ENCODE measurements at places on chromosomes 1 and 21. TPM values are rescaled to one million over a fixed set of nuclear protein-coding genes. Genes with fewer than 3 reads are reported as not detected.
A peak's percentile ranks its signal among the peaks of the same experiment; 100 is the strongest.

DNA sequence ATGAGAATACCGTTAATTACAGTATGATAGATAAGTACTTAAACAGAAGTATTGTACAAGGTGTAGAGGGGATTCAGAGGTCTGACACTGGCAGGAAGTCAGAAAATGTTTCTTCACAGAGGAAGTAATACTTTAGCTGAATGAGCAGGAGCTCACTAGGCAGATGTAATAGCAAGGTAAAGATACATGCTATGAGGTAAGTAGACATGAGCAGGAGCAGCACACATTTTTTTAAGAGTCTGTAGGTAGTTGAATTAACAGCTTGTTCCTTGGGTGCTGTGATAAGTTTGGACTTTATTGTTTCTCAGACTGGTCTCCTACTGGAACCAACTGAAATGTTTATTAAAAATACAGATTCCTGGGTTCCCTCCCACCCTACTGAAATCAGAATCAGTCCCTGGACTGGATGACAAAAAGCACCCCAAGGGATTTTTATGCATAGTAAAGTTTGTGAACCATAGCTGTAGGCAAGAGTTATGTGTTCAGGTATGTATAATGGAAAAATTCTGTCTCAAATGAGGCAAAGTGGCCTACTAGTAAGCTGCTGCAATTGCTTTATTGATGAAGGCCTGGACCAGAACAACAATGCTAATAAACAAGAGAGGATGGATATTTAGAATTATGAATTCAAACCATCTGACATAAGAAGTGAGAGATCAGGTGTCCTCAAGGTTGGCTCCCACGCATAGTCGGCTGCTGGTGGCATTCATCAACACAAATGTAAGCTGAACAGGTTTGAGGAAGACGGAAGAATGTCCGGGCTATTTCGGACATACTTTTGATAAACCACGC is 902 bp downstream of the AP4B1 start:
- DNase-seq = no peak

DNA sequence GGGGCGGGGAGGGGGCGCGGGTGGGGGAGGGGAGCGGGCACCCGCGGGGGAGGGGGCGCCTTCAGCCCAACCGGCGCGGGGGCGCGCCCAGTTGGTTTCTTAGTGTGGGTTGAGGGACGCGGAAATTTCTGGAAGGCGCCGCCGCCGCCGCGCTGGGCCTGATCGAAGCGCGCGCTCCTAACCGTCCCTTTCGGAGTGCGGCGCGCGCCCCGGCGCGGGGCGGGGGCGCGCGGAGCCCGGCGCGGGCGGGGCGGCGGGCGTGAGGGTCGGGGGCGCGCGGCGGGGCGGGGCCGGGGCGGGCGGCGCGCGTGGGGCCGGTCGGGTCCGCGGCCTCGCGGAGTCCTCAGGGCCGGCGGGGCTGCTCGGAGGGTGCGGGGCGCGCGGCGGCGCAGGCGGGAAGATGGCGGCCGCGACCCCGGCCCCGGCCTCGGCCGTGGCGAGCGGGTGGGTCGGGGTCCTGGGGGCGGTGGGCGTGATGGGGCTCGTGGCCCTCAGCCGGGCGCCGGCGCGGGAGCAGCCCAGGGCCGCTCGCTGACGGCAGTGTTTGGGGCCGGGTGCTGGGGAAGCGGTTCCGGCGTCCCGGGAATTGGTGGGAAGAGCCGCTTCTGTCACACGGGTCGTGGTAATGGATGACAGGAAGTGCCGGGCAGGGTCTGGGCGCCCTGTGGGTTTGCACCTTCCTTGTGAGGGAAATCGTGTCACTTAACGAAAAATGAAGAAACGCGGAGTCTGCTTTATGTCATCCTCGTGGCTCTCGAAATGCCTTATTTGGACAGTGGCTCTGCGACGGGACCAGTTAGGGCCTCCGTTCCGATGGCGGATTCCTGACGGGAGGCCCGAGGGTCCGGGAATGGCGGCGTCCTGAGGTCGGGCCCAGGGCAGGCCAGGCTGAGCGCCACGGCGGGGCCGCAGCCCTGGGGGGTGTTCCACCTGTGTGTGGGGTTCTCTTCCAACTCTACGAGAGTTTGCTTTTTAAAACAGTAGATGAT is 764 bp downstream of the PKNOX1 start:
- peak; percentile 73 for DNase-seq

GRCh38 chr21:35411434-35411833 is 362.3 kb upstream of the RUNX1 start:
- DNase-seq = no peak

DNA sequence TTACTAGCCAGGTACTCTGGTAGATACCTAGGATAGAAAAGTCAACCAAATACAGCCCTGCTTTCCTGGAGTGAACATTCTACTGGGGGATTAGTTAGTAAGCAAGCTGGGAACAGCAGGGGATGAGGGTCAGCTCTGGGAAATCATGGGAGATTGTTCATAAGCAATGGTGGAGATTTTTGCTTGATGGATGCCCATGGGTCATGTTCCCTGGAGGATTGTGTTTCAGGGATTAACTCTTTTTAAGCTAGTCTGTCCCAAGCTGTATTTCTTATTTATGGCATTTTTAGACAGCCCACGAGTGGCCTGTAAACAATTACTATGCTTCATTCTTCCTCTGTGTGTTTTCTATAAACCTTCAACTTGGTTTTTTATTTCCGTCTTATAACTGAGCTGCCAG is 18.9 kb downstream of the CACHD1 start:
- DNase-seq = no peak

The PTGS2 gene
- not detected for total RNA-seq

The VANGL2 gene
- total RNA-seq = not detected

DNA sequence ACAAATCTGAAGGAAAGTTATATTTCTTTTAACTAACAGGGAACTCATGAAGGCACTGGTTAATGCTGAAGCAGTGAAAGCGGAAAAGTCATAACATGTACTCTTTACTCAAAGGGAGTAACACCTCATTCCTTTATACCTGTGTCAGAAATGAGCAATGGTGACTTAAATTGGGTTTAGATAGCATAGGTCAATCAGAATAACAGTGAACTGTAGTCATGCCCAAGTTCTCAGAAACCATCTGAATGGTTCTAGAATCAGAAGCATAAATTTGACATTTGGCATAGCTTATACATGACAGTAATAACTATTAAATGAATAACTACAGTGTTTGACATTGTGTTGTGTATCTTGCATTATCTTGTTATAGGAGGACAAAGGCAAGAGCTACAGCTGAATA is 382.0 kb downstream of the NUF2 start:
- no peak for DNase-seq

GRCh38 chr1:165381745-165382505 is 25.4 kb upstream of the LMX1A start:
- no peak for DNase-seq

- DNase-seq = no peak
Measured at GRCh38 chr1:235473806-235474205, 30.4 kb downstream of the B3GALNT2 start.

The RGS7 gene
- total RNA-seq = not detected

DNA sequence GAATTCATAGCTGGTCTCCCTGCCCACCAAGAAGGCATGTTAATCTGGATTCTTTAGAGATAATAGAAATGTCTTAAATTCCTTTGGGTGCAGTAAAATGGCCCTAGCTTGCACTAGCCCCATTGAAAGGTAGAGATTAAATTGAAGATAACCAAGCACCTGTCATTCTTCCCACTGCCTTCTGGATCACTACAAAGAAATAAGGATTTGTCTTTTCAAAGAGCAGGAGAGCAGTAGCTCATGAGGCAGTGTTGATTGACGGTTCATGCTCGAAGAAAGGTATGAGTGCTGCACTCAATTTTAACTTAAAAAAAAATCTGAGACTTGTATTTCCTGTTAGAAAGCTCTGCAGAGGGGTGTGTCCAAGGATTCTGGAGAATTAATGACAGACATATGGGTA is 74.9 kb upstream of the F3 start:
- DNase-seq = no peak

DNA sequence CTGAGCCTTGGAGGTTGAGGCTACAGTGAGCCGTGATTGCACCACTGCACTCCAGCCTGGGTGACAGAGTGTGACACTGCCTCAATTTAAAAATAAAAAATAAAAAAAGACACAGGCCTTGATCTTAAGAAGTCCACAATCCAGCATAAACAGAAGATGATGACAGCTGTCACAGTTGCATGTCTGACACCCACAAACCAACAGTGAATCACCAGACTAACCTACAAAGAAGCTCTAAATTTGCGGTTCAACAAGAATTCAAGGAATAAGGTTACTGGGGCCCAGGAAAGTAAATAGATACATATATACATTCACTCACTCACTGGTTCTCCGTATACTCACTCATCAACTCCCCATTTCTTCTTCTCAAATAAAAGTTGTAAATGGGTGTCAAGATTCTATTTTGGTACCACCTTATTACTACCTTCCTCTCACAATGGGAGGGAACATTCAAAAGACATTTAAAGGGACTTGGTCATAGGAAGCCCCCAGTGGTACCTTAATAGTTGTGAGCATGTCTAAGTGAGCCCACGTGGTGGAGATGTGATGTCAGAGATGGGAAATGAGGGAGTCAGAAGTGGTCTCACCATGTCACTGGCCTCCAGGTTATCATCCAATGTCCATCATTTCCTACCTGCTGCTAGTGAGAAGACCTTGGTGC is 66.9 kb upstream of the PRDX6 start:
- DNase-seq = no peak

- no peak for DNase-seq
Measured at GRCh38 chr1:221979444-221980032, 237.6 kb upstream of the DUSP10 start.

DNA sequence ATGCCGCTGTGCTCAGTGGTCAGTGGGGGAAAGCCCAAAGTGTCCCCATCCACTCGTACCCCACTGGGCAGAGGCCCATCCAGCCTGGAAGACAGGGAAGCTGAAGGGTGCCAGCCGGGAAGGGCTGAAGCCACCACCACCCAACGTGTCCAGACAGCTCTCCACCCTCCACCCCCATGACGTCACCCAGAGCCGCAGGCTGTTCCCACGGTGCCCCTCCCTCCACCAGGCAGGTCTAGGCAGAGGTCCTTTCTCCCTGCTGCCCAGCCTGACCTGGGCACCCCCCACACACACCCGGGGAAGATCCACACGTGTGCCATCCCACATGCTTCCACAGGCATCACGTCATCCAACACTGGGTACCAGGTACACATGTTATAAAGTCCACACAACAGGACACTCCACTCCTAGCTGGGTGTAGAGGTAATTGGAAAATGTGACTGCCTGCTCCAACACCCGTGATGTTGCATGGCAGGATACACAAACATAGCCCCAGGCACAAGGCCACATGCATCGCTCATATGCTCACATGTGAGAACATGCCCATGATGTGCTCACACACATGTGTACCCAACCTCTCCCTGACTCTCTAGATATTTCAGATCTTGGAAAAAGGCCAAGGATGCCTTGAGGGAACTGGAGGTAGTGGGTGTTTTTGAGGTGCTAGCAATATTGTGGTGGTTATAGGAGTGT is 5.1 kb upstream of the ARHGAP30 start:
- DNase-seq = no peak

The APCS gene
- total RNA-seq = not detected

DNA sequence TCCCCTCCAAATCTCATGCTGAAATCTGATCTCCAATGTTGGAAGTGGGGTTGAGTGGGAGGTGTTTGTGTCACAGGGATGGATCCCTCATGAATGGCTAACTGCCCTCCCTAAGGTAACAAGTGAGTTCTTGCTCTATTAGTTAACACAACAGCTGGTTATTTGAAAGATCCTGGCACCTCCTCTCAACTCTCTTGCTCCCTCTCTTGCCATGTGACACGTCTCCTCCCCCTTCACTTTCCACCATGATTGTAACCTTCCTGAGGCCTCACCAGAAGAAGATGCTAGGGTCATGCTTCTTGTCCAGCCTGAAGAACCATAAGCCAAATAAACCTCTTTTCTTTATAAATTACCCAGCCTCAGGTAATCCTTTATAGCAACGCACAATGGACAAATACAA is 28.5 kb downstream of the DENND2C start:
- no peak for DNase-seq

The WNT3A gene
- total RNA-seq = not detected

DNA sequence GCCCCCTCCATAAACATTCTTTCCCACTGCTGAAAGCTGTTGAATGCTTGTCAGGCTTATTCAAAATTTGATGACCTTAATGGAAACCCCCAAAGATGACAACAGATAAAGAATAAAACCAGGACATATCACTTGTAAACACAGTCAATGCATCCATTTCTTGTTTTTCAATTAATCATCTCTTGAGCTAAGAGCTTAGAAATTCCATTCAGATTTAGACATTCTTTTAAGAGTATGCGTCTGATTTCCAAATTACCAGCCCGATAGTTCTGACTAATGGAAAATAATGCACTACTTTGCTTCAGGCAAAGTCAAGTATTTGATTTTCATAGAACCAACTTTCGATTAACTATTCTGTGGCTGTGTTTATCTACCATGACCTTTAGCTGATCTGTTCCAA is 100.6 kb upstream of the RUNX1 start:
- DNase-seq = no peak

The RGS13 gene
- 0.12 TPM for total RNA-seq

The NID1 gene
- 0.52 TPM for total RNA-seq

DNA sequence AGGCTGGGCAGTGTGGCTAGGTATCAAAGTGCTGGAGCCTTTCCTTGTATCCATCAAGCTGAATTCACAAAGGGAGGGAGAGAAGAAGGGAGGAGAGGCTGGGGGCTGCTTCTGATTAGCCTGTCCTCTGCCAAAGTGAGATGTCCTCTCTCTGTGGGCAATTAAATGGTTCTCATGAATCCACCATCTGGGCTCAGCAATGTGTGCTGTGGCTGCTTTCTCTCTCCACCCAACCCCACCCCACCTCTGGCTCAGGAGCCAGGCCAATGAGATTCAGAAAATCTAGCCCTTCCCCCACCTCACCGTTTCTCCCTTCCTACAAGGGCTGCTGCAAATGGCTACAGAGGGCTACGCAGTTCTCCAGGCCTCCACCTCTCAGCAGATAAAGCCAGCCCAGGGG is 154.6 kb downstream of the TENT5C start:
- DNase-seq = no peak

The IGSF3 gene
- 0.03 TPM for total RNA-seq

The IVL gene
- total RNA-seq = not detected

DNA sequence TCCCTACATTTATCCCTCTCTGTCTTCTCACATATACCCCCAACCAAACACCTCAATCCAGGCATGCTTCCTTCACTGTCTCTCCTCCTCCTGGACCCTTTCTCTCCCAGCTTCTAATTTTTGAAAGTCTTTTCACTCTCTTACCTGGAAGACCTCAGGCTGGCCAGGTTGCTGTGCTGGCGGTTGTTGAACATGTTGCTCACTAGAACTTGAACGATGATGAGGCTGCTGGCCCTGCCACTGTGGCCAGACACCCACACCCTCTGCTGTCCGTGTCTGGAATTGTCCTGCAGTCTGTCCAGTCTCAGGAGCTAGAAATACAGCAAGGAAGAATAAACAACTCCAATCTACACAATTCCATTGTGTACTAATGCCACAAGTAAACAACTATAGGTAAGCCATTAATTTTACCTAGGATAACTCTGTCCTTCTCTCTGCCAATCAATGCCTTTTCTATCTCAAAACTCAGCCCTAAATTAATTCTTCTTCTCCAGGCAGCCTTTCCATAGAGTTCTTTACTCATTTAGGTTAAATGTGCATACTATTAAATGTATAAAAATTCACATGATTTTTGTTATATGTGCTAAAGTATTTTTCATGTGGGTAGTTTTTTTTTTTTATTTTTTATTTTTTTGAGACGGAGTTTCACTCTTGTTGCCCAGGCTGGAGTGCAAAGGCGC is 5.1 kb upstream of the CTSK start:
- peak; percentile 48 for DNase-seq

GRCh38 chr1:66262208-66262963 is 271.6 kb upstream of the SGIP1 start:
- no peak for DNase-seq

- DNase-seq = no peak
Measured at GRCh38 chr21:42343556-42343955, 7.2 kb downstream of the TFF2 start.
